Hippocampal formation (tissue), 2 donors: ENCODE measurements at places on chromosomes 6 and 20.

GRCh38 chr6:5522147-5522546, 260.8 kb downstream of the FARS2 start:
- DNase-seq, result no peak

DNA sequence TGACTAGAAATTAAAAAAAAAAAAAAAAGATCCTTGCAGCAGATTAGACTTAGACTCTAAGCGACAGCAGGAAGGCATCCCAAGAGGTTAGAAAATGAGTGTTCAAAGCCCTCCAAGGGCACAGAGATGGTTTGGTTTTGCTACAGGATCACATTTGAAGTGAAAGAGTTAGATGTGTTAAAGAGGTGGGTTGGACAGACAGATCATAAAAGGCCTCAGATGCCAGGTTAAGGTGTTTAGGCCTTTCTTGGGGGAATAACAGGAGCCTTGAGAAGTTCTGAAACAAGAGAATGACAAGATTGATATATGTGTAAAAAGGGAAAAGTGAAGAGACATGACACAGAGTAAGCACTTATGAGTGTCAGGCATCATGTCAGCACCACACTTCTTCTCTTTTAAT, 107.5 kb downstream of the FYN start:
- DNase-seq, result no peak

DNA sequence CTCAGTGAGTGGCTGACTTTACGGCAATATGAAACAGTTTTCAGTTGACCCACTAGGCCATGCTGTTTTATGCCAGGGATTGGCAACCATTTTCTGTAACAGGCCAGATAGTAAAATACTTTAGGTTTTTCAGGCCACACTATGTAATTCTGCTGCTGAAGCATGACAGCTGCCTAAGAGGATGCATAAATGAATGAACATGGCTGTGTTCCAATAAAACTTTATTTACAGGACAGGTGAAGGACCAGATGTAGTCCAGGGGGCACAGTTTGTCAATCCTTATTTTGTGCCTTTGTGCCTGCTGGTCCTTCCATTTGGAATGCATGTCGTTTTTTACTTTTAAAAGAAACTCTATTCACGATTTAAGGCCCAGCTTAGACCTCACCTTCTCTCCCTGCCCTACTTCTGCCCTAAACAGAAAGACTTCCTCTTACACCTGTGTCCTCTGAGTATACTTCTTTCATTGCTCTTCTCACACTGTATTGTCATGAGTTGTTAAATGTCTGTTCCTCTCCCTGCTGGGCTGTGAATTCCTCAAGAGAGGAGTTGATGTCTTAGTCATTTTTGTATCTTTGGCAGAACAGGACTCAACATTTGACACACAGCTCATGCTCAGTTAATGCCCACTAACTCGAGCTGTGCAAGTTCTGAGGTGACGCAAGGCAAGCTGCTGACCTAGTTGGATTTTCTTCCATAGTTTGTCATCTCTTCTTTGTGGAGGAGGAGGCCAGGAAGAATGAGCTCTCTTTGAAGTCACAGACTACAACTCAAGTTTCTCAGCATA, 90.1 kb upstream of the MAP7 start:
- DNase-seq, result no peak

- peak; percentile 3 for DNase-seq
Observed at GRCh38 chr6:1436334-1437306, 47.2 kb downstream of the FOXF2 start.

DNA sequence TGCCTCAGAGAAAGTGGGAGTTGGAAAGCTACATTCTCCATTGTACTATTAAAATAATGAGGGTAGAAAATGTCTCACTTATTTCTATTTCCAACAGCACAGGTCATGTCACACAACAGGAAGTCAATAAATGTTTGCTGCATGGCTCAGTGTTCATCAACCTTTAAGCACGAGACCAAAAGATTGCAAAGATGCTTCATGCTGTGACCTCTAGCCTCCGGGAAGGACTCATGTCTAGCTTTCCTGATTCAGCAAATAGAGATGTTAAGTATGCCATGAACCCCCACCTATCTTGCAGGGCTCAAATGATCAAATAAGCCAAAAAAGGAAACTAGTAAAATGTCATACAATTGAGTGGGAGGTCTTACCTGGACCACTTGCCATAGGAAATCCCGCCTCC, 57.4 kb downstream of the NCOA6 start:
- no peak for DNase-seq

DNA sequence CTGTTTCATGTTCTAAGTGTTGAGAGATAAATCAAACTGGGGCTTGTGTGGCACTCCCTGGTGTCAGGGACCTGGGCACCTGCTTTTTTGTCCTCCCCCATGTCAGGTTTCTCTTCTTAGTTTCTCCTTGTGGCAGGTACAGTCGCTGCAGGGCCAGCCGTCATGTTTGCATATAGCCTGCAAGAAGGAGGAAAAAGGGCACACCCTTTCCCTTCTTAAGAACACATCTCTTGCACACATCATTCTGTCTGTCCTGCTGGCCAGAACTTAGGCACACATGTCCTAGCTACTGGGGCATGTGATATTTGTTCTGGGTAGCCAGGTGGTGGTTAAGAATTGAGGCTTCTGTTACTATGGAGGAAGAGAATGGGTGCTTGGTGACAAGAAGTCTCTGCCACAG, 27.9 kb downstream of the CDC5L start:
- DNase-seq, result no peak

- DNase-seq, result no peak
Observed at GRCh38 chr6:14166839-14167238, 49.3 kb downstream of the CD83 start.

- no peak for DNase-seq
Observed at GRCh38 chr20:6575912-6576401, 191.5 kb upstream of the BMP2 start.

DNA sequence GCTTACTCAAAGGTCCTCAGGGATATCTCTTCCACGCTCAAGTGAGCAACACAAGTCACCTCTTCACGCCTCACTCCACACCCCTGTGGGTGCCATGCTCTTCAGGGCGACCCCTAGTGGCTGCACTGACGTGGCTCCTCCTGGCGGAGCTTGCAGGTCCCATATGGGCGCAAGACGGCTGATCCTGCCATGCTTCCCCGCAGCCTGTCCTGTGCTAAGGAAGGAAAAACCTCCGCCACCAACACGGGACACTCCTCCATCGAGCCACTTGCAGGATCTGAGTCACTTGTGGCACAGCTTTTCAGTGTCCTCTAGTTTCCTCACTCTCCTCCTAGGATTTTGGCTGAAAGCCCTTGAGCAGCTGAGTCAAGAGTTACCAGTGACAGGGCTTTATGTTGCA, 90.7 kb downstream of the KHDC1L start:
- DNase-seq, result no peak

- no peak for DNase-seq
Observed at GRCh38 chr20:4985658-4986057, 15.7 kb downstream of the SLC23A2 start.

- DNase-seq, result no peak
Observed at GRCh38 chr6:139841794-139842215, 467.4 kb upstream of the CITED2 start.
